Adrenal gland (tissue), 19 donors: ENCODE measurements at places on chromosomes 6 and 20. TPM values are rescaled to one million over a fixed set of nuclear protein-coding genes. Genes with fewer than 3 reads are reported as not detected.

- H3K4me1 ChIP-seq = no peaks in the 10 kb centered on the region
- no peak overlapping the region for H3K4me3 ChIP-seq
- no peak for DNase-seq
- H3K36me3 ChIP-seq = no peaks in the 10 kb centered on the region
Measured at GRCh38 chr6:57021086-57021720, 25.3 kb upstream of the KIAA1586 start.

DNA sequence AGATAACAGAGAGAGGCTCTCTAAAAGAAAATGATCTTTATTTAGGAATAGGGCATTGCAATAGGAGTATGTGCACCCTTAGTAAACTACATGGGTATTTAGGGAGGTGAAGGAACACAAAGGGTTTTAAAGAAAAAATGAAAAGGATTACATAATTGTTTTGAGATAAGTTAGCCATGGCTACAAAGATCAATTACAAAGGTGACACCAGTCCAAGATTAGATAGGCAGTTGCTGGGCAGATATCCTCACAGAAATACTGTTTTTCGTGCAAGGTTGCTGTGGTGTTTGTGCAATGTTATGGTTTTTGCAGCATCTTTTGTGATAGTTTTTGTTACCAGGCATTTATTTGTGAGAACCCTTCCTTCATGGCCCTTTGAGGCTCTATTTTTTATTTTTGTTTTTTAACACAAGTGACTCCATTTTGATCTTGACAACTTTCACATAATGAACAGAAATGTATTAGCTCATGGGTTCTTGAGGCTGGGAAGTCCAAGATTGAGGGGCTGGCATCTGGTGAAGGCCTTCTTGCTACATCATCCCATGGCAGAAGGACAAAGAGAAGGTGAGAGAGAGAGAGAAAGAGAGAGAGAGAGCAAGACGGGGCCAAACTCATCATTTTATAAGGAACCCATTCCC, 5.6 kb upstream of the CCNC start:
- H3K27me3 ChIP-seq = no peaks in the 10 kb centered on the region
- no peak overlapping the region for H3K4me3 ChIP-seq
- no peaks in the 10 kb centered on the region for H3K4me1 ChIP-seq
- no peak for DNase-seq

GRCh38 chr6:137403855-137404254, 90.3 kb downstream of the OLIG3 start:
- no peak overlapping the region for H3K27ac ChIP-seq
- no peak for DNase-seq
- H3K36me3 ChIP-seq = no peaks in the 10 kb centered on the region
- H3K4me1 ChIP-seq = no peaks in the 10 kb centered on the region

LGSN gene
- not detected for total RNA-seq

DNA sequence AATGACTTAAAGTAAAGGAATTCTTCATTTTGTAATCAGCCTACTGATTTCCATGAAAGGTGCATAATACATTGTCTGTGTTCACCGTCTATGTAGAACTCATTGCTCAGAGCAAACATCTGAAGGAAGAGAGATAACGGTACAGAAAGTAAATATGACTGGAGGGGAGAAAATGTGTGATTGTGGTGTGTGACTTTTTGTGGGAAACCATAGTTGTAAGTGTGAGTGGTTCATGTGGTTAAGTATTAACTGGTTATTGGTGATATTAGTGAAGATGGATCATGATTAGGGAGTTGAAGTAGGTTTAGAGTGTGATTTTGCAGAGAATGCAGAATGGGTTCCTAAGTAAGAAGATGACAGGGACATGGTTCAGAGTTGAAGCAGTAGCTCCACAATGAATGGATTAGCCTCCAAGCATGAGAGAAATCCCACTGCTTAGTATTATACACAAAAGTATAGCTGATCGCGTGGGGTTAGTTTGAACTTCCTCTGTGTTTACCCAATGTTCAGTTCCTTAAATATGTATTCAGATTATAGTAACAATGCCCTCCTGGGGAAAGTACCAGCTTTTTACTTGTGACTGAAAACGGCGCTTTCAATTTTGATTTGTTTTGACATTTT, 368.9 kb downstream of the UTRN start:
- H3K4me3 ChIP-seq = no peak overlapping the region
- H3K4me1 ChIP-seq = peaks cover 5% of the 10 kb centered on the region
- H3K36me3 ChIP-seq = no peaks in the 10 kb centered on the region

DNA sequence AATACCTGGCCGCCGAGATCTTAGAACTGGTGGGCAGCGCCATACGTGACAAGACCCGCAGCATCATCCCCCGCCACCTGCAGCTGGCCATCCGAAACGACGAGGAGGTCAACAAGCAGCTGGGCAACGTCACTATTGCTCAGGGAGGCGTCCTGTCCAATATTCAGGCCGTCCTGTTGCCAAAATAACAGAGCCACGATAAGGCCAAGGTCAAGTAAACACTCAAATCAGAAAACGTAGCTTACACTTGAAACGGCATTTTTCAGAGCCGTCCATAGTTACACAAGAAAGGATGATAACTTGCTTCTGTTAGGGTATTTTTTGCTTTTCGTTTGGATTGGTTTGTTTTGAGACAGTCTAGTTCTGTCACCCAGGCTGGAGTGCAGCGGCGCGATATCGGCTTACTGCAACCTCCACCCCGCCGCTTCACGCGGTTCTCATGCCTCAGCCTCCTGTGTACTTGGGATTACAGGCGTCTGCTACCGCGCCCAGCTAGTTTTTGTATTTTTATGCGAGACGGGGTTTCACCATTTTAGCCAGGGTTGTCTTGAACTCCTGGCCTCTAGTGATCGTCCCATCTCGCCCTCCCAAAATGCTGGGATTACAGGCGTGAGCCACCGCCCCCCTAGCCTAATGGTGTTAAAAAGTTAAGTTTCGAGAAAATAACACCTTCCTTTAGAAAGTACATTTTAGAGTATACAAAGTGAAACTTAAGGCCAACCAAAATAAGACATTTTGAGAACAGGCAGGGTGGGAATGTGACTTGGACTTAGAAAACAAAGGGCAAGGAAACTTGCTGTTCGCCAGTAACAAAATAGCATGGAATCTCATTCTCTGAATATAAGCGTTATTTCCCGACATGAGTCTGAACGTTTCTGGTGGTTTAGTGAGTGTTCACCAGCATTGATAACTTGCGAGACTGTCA, 42.8 kb upstream of the HFE start:
- peak overlapping the region; percentile 98 for H3K27ac ChIP-seq
- H3K36me3 ChIP-seq = no peaks in the 10 kb centered on the region
- H3K4me1 ChIP-seq = peaks cover 4% of the 10 kb centered on the region
- peak overlapping the region; percentile 21 for H3K4me3 ChIP-seq
- H3K27me3 ChIP-seq = no peaks in the 10 kb centered on the region

DNA sequence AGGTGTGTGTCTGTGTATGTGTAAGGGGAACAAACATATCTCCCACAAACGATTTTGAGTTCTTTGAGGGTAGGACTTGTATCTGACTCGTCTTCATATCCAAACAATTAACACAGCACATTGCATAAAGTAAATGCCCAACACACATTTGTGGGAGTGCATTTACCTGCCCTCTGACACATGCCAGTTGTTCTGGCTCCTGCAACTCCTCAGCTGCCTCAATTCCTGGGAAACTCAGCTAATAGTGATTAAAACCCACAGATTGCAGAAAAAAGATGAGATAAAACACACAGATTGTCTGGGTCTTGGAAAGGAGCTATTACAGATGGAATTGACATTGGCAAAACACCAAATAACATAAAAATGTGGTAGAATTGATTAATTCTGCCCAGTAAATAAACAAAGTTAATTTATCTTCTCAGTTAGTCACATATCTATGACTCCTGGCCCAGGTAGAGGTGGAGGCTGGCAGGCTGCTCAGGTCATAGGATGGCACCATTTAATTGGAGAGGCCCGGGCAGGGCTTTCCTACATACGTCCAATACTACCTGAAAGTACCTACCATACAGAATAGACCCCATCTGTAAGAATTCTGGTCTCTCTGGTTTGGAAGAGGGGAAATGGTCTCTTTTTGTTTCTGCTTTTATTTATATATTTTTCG, 71.5 kb upstream of the IFNGR1 start:
- H3K4me3 ChIP-seq = no peak overlapping the region
- H3K36me3 ChIP-seq = no peaks in the 10 kb centered on the region
- DNase-seq = no peak
- no peak overlapping the region for H3K27ac ChIP-seq
- no peaks in the 10 kb centered on the region for H3K27me3 ChIP-seq

DNA sequence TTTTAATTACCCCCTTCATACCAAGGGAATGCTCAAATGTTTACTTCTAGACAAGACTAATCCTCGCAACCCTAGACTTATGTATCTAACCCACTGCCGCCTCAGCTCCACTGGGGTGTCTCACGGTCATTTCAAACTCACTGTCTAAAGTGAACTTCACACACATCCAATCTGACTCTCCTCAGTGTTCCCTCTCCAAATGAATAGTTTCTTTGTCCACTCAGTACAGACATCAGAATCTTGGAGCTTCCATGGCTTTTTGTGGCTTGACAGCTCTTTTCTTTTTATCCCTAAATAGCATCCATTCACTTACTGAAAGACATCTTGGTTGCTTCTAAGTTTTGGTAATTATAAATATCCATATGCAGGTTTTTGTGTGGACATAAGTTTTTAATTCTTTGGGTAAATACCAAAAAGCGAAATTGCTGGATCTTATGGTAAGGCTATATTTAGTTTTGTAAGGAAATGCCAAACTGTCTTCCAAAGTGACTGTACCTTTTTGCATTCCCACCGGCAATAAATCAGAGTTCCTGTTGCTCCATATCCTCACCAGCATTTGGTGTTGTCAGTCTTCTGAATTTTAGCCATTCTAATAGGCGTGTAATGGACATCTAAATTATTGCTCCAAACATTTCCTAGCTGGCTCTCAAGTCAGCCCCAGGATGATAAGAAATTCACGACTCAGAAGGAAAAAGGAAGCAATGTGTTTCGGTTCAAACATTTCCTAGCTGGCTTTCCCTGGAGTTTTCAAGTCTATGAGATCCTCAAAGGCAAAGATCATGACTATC, 73.1 kb downstream of the DNAAF9 start:
- DNase-seq = no peak
- H3K27me3 ChIP-seq = no peaks in the 10 kb centered on the region
- H3K4me3 ChIP-seq = no peak overlapping the region
- no peak overlapping the region for H3K27ac ChIP-seq
- peaks cover 50% of the 10 kb centered on the region for H3K36me3 ChIP-seq
